ENCODE measurements at places on chromosomes 4 and X. TPM values are rescaled to one million over a fixed set of nuclear protein-coding genes. Genes with fewer than 3 reads are reported as not detected.

DNA sequence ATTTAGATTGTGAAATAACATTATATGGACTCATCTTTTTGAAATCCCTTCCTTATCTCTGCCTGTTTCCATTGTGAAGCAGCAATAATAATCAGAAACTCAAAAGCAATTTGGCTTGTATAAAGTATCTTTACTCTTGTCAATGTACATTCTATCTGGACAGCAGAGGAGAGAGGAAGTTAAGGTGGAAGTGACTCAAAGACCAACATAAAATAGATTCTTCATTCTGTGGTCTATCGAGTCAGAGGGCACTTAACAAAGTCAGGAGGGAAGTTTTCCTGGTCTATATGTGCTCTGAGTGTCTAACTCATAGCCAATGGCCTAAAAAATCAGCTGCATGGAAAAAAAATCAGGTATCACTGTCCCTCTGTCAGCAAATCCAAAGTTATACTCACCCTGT is 155.5 kb downstream of the EMCN start:
- DNase-seq = no peak

GRCh38 chr4:69697536-69698242 is 44.6 kb upstream of the UGT2A1 start:
- DNase-seq = no peak

GRCh38 chr4:165367040-165367439 is 11.8 kb upstream of the CPE start:
- no peak for DNase-seq

Gene GABRB1
- not detected for polyA plus RNA-seq

Gene HSD17B13
- 0.05 TPM for polyA plus RNA-seq

GRCh38 chr4:2399216-2399615 is 19.2 kb downstream of the ZFYVE28 start:
- no peak for DNase-seq

Gene MUC7
- polyA plus RNA-seq = not detected

Gene PPEF2
- polyA plus RNA-seq = not detected

DNA sequence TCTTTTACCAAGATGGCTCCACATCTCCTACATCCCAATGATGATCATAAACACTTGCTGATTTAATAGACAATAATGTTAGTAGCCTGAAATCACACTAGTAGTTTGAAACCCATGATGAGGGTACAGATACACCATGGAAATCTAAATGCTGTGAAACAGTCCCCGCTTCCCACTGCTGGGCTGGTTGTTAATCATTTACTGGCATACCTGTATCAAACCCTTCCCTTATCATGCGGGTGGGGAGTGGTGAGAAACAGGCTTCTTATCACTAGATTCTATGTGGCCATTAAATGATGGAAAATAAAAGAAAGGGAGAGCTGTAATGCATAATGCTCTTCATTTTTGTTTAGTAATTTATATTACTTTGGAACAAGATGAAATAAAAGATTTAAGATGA is 21.9 kb downstream of the MAOA start:
- peak; percentile 32 for DNase-seq

DNA sequence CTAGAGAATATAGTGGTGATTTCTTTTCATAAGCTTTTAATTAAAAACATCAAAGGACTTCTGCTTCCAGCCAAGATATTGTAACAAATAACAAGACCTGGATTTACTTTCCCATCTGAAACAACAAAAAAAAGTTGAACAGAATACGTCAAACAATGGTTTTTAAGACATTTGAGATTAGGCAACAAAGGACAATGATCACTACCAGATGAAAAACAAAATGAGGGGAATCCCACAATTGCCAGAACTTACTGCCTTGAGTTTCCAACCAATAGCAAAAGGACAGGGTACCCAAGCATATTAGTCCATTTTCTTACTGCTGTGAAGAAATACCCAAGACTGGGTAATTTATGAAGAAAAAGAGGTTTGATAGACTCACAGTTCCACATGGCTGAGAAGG is 341.4 kb upstream of the INTU start:
- DNase-seq = no peak

- no peak for DNase-seq
These were observed 108.5 kb downstream of the ZNF330 start for GRCh38 chr4:141329174-141329569.

DNA sequence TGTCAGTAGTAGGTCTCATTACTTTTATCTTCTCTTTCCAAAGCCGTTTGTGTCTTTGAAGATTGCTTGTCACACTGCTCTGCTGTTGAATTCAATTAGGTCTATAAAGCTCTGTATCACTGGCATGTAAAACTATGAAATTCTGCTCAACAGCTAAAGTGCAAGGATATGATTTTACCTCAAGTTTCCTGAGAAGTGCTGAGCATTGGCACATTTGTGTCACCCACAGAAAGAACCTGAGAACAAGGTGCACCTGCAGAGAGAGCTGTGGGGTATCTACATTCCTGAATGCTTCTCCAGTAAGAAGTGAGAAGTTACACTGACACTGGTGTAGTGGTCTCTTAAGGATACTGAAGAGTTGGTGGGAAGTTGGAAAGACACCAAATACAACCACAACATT is 274.0 kb downstream of the INPP4B start:
- DNase-seq = no peak

DNA sequence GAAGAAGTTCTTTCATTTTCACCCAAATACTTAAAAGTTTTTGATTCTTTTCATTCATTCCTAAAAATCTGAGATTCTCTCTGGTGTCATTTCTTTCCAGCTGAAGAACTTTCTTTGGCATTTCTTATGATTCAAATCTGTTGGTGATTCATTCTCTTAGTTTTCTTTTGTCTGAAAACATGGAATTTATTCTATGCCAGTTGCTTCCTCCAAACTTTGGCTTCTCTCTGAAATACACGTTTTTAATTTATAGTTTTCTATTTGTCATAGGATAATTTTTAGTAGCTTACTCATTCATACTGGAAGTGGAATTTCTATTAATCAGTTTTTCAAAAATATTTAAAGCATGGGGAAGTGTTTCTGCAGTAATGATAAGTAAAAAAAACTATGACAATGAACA is 1012.0 kb downstream of the RPA4 start:
- no peak for DNase-seq

Measured in stomach (tissue), 19 donors.